ENCODE measurements at places on chromosomes 4 and X. TPM values are rescaled to one million over a fixed set of nuclear protein-coding genes. Genes with fewer than 3 reads are reported as not detected.

Gene RAB28
- total RNA-seq = 17.8 TPM

Gene COL4A5
- total RNA-seq = 9.3 TPM

Gene WDFY3
- total RNA-seq = 167 TPM

Gene STPG2
- total RNA-seq = 0.13 TPM

Gene MAGEA8
- total RNA-seq = not detected

Gene NUDT11
- 9.0 TPM for total RNA-seq

Gene HUWE1
- total RNA-seq = 217 TPM

Gene PRIMPOL
- total RNA-seq = 16.6 TPM

Gene TRIM61
- not detected for total RNA-seq

Gene RAB41
- not detected for total RNA-seq

Data from thoracic aorta endothelial cell (primary cell).